PC-9 (cell line): ENCODE measurements at places on chromosomes 12 and 14.

GRCh38 chr14:90643982-90644670, 172.1 kb downstream of the TTC7B start:
- DNase-seq: no peak

- DNase-seq: no peak
Observed at GRCh38 chr12:49952391-49953055, 2.0 kb downstream of the AQP2 start.

GRCh38 chr14:95396221-95396620, 76.5 kb upstream of the CLMN start:
- DNase-seq: no peak

DNA sequence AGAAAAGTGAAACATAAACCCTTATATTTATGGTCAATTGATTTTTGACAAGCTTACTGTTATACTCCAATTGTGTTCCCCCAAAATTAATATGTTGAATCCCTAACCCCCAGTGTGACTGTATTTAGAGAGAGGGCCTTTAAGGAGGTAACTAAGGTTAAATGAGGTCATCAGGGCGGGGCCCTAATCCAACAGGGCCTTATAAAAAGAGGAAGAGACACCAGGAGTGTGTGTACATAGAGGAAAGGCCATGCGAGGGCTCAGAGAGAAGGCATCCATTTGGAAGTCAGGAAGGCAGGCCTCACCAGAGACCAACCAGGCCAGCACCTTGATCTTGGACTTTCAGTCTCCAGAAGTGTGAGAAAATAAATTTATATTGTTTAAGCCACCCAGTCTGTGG, 6.5 kb upstream of the VTI1B start:
- DNase-seq: no peak

DNA sequence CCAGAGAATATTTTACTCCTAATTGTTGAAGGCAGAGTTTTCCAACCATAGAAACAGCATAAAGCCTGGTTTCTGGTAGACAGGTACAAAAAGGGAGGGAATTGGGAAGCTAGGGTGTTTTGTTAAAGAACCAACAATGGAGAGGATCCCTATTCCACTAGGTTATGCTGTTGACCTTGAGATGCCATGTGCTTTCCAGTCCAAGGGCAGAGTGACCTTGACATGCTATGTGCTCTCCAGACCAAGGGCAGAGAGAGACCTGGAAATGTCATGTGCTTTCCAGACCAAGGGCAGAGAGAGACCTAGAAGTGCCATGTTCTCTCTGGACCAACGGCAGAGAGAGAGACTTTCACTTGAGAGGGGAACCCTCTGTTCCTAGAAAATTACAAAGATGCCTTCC, 1043.8 kb upstream of the FBXO33 start:
- no peak for DNase-seq

- DNase-seq: no peak
Observed at GRCh38 chr12:68638171-68638570, 27.5 kb downstream of the RAP1B start.

DNA sequence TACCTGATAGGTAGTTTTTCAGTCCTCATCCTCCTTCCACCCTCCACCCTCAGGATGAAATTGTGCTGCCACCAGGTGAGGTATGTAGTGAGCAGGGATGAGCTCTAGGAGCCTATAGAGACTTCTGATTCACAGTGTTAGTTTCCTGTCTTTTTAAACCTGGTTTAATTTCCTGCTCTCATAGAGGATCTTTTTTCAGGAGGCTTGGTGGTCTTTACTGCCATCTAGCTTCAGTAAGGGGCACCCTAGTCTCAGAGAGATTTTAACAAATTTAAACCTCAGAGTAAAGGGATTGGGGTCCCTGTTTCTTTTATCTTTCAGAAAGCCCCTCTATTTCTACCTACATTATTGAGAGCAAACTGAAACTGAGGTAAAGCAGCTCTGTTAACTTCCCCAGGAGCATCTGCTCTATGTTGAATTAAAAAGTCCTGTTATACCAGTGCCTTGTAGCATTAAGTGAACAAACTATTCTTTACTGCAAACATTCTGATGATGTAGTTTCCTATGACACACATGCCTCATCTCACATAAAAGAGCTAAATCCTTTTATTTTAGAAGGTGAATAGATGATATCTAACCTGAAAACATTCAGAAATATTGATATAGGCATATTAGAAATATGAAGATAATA, 172.2 kb upstream of the DDHD1 start:
- DNase-seq: no peak

GRCh38 chr14:64012003-64012402, 159.2 kb downstream of the SYNE2 start:
- DNase-seq: no peak

GRCh38 chr14:20782280-20782890, 1.3 kb downstream of the RNASE6 start:
- DNase-seq: no peak

DNA sequence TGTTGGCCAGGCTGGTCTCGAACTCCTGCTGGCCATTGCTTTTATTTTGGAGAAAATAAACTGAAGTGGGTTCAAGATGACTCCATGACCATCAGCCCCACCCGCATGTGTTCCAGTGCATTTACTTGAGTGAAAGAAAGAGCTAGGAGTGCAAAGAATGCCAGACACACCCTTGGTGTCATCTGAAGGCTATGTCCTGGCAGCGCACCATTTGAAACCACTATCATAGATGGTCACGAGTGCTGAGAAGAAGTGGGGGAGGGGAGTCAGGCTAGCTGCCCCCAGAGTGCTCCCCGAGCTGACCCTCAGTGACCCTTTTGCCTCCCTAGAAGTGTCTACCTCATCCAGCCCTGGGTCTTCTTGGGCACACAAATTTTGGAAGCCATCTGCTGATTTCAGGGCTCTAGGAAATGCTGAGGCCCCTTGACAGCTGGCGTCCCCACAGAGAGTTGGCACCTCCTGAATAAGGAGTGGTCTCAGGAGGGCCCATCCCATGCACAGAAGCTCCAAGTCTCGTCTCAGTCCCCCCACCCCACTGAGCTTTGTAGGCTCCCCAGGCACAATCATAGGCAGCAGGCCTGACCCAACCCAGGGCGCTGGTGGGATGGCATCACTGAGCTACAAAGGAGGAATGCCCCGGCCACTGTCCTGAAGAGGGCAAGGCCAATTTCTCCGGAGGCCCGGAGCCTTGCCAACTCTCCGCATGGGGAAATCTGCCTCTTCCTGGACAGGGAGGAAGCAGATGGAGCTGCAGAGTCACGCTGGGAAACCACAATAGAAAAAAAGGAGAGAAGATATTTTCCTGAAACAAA, 28.0 kb downstream of the PXN start:
- DNase-seq: no peak

DNA sequence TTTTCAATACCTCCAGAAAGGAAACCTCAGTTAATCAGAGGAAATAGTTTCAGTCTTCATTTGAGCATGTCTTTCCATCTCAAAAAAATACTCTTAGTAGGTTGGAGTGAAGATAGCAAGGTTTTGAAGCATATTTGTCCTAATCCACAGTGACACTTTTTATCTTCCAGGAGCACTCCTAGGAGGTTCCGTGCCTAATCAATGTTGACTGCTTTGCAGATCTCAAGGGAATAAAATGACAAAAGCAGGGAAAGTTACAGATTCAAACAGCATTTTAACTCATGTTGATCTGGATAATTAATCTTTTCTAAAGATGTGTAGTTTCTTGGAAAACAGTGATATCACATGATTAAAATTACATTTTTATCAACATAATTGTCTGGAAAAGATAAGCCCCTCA, 213.9 kb downstream of the ANO6 start:
- no peak for DNase-seq

DNA sequence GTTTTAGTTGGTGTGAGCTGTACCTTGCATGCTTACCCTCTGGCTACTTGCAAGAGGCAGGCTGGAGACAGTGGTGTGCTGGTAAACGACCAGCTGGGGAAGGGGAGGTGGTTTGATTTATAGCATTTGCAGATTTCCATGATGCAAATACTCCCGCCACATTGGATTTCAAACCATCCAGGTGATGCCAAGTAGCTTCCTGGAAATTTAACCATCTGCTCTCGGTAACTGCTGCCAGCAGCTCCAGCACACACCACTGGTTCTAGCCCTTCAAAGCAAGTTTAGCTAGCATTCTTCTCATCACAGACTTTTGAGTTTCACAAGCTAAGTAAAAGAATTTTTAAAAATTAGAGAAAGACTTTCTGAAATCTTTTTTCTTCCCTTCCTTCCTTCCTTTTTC, 104.5 kb upstream of the AMIGO2 start:
- DNase-seq: no peak

DNA sequence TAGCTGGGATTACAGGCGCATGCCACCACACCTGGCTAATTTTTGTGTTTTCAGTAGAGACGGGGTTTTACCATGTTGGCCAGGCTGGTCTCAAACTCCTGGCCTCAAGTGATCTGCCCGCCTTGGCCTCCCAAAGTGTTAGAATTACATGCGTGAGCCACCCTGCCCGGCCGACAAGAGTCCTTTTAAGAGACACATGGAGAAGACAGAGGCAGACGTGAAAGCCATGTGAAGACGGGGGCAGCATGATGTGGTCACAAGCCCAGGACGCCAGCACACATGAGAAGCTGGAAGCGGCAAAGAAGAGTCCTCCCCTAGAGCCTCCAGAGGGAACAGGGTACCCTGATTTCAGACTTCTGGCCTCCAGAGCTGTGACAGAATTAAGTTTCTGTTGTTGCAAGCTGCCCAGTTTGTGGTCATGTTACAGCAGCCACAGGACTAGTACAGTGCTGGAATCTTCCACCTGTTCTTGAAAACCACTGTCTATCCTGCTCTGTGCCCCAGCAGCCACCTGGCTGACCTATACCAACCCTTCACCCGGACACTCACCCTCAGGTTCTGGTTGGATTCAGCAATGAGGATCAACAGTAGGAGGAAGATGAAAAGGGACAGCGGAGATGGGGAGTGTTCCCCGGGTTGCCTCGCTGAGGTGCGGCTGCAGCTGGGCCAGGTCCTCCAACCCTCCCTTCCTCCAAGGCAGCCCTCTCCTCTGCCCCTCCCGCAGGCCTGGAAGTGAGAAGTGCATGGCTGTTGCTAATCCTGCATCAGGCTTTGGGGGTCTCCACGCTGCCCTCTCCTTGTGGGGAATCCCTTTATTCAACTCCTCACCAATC, 16.9 kb downstream of the VPS37B start:
- DNase-seq: no peak

DNA sequence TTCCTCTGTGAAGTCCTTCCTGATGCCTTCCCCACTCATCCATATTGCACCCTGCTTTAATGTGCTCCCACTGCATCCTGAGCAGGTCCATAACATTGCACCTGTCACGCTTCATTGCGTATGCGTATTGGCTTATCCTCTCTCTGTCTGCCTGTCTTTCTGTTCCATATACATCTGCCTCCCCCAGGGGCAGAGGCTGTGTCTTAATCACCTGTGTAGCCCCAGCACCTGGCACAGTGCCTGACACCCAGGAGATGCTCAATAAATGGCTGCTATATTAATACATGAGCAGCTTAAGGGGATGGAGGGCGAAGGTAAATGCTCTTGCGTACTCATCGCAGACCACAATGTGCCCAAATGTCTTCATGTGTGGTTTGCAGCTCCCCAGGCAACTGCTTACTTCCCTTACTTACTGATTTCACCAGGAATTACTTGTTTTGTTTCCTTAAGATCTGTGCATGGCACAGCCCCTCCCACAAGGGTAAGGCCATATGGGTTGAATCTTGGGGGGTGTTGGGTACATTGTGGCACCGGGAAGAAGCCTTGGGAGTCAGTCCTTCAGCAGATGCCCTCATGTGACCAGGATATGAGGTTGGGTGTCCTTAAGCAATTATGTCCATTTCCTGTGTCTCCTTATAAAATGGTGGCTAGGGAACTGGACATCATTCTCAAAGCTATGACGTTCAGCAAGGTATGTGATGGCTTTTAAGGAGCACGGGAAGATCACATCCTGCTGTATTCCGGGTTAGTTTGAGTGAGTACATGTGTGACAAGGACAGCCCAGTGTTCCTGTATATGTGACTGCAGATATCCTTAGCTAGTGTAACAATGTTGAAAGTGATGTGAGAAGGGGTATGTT, 848 bp upstream of the CPNE6 start:
- DNase-seq: no peak

DNA sequence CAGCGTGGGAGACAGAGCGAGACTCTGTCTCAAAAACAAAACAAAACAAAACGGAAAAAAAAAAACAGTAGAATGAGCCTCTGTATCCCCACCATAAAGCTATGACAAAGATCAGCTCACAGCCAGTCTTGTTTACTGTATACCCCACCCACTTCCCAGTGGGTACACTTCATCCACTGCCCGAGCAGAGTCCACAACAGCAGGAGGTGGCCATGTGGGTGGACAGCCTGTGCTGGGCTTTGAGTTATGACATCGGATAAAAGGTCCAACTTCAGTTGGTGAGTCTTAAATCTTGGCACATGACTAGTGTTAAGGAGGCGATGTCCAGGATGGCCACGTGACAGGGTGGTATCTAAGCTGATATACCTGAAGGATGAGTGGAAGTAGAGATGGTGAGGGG, 34.8 kb upstream of the MAPKAPK5 start:
- DNase-seq: no peak

- no peak for DNase-seq
Observed at GRCh38 chr12:51351913-51352532, 5.5 kb upstream of the CELA1 start.

DNA sequence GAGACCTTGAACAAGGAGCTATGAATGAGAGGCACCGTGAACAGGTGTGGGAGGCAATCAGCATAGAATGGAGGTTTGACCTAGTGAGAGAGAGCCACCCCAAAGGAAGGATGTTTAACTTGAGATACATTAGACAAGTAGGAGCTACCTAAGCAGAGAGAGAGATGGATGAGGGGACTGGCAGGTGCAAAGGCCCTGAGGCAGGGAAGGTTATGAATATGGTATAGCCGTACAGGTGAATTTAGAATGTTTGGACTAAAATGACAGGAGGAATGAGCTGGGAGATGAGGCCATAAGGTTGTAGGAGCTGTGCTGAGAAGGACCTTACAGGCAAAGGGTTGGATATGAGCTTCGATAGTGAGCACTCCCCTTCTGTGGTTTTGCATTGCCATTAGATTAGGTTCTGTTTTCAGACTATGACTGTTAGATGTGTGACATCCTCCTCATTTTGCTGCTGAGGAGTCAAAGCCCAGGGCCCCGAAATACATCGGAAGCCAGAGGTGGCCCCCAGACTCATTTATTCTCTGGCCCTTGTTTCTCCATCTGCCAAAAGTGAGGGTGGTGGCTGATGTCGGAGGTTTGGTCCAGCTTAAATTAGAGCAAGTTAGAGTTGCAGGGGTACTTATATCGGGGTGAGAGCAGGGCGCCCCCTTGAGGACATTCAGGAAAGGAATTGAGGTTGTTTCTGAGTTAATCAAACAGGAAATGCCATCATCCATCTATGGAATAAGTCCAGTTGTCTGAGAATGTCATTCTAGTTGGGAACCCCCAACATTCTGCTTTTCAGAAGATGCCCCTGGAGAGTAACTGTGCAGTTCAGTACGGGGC, 29.4 kb downstream of the SLC24A4 start:
- DNase-seq: no peak

GRCh38 chr12:70698345-70698744, 61.1 kb upstream of the PTPRB start:
- DNase-seq: no peak

GRCh38 chr12:76685246-76685678, 78.7 kb upstream of the ZDHHC17 start:
- DNase-seq: no peak
